ENCODE measurements at places on chromosomes 5 and 9.

DNA sequence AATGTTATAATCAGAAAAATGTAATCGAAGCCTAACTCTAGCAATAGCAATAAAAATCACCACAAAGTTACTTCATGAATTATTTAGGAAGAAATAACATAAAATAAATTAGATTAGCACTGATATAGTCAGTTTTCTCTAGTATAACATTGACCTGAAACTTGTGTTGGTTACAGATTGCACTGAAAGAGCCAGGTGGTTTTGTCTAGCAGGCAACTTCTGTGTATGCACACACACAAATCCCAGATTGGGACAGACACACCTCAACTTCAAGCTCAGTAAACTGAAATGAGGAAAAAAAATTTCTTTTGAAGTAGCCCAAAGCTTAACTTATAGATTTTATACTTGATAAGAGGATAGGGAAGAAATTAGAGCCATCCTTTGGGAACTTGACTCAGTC is 129.3 kb downstream of the EFNA5 start:
- DNase-seq = no peak

DNA sequence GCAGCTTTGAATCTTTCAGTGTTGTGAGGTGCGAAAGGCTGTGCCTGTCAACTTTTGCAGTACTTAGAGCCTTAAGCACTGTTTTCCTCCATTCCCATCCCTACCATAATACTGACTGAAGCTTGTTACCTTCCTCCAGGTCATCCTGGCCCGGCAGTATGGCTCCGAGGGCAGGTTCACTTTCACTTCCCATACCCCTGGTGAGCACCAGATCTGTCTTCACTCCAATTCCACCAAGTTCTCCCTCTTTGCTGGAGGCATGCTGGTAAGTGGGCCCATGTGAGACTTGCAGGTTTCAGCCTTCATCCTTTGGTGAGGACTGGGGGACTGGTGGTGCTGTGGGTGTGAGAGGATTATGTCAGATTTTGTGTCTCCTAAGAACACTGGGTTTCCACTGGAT is 1.5 kb downstream of the TMED9 start:
- no peak for DNase-seq

- DNase-seq = no peak
These were observed 24.8 kb upstream of the PDCD1LG2 start for GRCh38 chr9:5485378-5486085.

DNA sequence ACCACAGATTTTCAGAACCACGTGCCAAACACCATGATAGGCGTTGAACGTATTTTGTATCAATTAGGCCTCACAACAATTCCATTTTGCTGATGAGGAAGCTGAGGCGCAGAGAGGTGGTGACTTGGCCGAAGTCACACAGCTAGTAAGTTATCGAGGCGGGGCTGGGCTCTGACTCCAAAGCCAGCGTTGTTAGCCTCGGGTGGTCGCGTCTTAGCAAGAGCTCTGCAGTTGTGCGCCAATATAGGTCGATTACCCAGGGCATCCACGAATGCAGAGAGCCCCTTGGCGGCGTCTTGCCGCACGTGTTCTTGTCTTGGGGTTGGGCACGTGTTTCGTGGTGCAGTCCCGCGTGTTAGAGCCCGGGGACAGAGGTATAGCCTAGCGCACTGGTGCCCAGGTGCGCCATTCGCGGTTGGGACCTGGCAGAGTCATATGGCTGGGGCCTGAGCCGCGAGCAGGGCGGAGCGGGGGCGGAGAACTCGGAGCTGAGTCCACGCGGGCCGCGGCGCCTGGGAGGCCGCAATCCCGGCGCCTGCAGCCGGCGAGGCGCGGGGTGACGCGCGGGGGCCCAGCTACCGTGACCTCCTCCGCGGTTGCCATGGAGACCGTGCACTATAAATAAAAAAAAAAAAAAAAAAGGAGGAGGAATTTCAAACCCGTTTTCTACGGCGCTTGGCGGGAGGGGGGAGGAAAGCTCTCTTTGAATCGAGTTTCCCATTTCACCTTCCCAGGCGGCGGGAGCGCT is 62.3 kb downstream of the CXXC5 start:
- DNase-seq = peak; percentile 88

DNA sequence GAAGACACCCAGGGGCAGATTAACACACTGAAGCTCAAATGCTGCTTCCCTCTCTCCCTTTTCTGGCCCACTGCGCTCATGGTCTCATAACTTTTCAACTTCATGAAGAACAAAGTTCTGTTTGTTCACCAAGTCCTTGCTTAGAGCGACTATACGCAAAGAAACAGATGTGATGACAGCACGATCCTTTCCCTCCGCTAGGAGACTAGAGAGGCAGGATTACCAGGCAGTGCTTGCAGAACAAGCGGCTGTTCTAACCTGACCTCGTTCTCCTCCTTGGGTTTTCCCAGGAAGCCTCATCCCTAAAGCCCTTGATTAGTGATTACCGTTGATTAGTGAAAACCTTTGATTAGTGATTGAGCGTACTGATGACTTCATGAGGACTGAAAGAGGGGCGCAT is 649.9 kb downstream of the IRX1 start:
- no peak for DNase-seq

GRCh38 chr5:39376293-39376714 is 12.0 kb upstream of the C9 start:
- peak; percentile 47 for DNase-seq

DNA sequence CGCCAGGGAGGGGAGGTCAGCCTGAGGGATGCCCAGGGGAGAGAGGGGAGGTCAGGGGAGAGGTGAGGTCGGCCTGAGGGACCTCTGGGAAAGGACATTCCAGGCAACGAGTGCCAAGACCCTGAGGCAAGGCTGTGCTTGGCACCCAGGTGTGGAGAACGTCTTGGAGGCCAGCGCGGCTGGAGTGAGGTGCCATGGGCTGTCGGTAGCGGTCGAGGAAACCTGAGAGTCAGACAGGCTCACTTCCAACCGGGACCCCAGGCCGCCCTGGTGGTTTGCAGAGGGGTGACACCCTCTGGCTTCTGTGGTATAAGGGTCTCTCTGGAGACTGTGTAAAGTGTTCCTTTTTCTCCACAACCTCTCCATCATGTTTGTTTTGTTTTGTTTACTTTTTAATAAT is 82.9 kb downstream of the CACNA1B start:
- no peak for DNase-seq

DNA sequence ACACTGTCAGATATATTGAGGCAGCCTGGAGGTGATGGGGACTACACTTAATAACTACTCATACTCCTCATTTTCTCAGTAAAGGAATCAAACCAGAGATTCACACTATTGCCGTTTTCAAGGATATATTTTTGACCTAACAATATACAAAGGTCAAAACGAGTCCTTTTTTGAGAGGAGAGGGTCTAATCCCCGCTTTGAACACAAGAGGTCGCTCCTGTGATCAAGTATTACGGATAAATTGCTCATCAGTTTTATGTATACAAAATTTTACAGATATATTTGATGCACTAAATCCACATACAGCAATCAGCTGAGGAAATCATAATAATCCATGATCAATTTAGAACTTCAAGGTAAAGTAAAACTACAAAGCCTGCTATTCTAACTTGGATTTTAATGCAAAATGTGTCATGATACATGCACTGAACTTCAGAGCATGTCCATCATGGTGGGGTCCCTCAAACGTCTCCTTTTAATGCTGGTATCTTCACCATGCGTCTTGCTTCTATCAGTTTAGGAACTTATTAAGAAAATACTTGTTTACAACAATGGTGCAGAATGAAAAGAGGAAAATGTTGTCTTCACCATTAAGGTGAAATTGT is 2.5 kb upstream of the ISL1 start:
- peak; percentile 29 for DNase-seq

DNA sequence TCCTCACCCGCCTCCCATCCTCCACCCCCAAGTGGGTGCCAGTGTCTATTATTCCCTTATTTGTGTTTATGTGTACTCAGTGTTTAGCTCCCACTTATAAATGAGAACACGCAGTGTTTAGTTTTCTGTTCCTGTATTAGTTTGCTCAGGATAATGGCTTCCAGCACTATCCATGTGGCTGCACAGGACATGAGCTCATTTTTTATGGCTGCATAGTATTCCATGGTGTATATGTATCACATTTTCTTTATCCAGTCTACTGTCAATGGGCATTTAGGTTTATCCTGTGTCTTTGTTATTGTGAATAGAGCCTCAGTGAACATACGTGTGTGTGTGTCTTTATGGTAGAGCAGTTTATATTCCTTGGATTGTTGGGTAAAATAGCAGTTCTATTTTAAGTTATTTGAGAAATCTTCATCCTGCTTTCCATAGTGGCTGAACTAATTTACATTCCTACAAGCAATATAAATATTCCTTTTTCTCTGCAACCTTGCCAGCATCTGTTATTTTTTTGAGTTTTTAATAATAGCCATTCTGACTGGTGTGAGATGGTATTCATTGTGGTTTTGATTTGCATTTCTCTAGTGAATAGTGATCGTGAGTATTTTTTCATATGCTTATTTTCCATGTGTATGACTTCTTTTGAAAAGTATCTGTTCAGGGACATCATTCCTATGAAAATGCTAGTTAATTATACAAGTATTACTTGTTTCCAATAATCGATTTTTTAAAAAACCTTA is 164.0 kb upstream of the CCDC152 start:
- DNase-seq = no peak

GRCh38 chr5:73564675-73565074 is 764 bp downstream of the ANKRA2 start:
- DNase-seq = no peak

DNA sequence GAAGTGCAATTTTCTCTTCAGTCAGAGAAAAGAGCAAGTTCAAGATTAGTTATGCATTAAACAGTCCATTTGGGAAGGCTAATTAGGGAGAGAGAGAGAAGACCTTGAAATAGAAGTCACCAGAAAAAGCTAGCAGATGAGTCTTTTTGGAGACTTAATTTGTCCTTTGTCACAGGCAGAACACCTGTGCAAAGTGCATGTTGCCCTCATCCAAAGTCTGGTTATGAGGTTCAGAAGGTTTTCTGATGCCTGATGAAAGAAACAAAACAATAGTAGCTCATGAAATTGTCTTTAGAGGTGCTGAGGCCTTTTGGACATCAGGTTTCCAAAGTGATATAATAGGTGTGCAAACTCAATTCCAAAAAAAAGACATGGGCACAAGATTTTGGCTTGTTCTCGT is 199.3 kb downstream of the MAN2A1 start:
- DNase-seq = no peak

GRCh38 chr5:81517462-81517861 is 123.5 kb upstream of the ACOT12 start:
- DNase-seq = no peak
